Activated CD4-positive, alpha-beta T cell treated with anti-CD3 and anti-CD28 coated beads, Interleukin-2, amount 50 U/mL, for 48 hours (primary cell): ENCODE measurements at places on chromosomes 6 and 20.

DNA sequence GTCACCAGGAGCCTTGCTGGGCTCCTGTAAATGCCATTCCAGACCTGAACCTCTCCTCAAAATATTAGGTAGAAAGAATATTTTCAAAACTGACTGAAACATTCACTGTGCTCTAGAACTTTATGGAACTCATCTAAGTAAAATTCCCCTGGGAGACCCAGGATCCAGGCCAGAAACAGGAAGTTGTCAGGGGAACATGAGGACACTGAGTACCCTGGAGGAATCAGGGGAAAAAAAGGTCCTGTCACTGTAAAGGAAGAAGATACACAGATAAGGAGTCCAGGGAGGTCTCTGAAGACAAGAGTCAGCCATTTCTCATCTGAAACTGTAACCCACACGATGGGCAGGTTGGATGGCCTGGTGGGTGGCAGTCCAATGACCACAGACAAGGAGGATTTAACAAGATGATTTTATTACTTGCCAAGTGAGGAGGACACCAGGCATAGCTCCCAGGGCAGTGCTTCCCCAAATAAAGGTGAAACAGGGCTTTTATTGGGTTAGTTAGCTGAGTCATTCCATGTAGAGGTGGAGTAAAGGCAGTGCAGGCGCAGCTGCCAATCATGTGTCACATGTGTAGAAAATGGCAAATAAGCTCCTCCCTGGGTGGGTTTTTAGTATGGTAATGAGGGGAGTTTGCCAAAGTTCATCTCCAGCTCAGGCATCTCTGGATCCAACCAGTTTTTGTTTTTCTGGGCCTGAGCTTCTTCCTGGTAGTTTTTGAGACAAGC is 138.5 kb downstream of the RCAN2 start:
- DNase-seq: no peak

GRCh38 chr20:3658716-3659491 is 4.3 kb downstream of the GFRA4 start:
- DNase-seq: no peak

DNA sequence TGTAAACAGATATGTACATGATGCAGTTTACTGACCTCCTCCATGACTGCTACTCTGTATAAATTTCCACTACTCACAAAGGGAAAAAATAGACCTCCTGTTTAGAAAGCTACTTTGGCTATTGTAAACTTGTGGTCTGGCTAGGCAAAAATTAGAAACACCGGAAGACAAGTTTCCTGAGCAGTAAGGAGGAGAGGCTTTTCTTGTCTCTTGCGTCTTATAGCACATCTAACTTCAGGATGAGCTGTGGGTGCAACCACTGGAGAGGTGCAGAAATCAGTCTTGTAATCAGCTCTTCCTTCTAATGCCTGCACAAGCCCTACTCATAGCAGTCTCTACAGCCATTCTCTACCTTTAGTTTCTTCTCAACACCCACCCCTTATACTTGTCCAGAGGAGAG is 296.5 kb upstream of the SLC35B3 start:
- no peak for DNase-seq

- no peak for DNase-seq
These were observed 19.6 kb downstream of the DYNLRB1 start for GRCh38 chr20:34535857-34536256.

GRCh38 chr20:23180451-23180921 is 94.4 kb upstream of the CD93 start:
- no peak for DNase-seq

DNA sequence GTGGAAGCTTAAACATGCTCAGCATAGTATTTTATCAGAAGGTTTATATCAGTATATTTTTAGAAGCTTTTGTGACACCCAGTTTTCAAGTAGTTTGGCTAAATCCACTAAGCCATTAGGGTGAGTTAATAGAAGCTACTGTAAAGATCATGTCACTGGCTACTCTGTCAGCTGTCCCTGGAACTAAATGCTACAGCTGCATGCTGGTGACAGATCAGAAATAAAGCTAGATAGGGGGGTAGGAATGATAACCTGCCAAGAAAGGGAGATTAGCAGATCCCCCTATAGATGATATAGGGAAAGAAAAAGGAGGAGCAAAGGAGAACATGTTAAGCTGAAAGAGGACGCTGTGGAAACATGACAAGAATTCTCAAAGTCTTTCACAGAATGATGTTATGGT is 363.2 kb downstream of the QKI start:
- no peak for DNase-seq
